NCI-H1436 treated with DMSO at 0.1 percent for 48 hours (cell line): ENCODE measurements at places on chromosomes 4 and X.

DNA sequence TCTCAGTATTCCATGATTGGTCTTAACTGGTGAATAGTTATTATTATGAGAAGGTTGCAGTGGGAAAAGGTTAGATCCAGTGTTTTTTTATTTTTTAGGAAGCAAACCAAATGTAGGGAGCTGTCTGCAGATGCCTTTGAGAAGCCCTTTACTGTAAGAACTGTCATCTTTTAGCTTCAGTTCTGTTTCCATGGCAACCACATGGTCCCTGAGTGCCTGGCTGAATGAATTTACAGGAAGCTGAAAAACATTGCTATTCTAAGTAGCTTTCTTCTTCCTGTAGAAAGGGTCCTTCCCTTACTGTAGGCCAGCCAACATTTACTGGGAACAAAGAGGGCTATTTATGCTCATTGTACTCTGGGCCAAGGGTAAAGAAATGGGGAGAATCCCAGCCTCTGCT lies 103.3 kb downstream of the DCLK2 start:
- DNase-seq = no peak

DNA sequence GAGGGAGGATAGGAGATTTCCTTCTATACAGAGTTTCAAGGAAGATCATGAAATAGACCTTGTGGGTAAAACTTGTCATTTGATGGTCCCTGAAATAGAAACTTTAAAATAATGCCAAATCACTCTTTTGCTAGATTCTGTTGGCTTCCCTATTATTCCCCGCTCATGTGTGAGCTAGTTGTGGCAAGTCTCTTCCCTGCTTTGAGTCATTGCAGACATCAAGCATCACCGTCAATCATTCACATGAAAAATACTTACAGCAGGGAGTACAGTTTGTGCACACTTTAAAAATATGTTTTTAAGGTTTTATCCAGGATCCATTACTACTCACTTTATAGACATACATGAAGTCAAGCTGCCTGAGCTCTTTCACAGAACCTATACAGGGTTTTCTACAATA lies 35.2 kb upstream of the INPP4B start:
- no peak for DNase-seq

- DNase-seq = no peak
These were observed 21.9 kb downstream of the GPRIN3 start for GRCh38 chr4:89285745-89286144.

DNA sequence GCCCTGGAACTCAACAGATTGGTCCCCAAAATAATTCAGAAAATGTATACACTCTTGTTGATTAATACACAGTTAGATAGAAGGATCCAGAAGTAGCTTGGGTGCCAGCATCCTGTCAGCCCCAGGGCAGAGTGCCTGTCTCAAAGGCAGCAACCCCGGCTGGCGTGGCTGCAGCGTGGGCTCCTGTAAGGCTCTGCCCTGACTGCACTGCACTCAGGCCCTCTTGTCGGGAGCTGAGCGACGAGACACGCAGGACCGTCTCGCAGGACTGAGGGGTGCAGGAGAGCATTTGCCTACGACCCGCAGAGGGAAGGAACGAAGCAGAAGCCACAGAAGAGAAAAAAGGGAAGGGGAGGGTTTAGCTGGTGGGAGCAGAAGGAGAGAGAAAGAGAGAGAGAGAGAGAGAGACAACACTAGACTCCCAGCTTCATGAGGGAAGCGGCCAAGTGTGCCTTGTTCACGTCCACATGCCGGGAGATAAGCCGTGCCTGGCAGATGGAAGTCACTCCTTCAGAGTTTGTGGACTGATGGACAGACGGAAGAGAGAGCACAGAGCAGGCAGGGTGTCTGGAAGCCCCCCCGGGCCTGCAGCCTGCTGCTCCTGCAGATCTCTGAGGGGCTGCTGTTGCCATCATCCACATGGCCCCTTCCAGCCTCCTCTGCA lies 38.7 kb upstream of the HELT start:
- DNase-seq = no peak

- DNase-seq = no peak
These were observed 191.8 kb downstream of the KDR start for GRCh38 chr4:54933579-54933978.

DNA sequence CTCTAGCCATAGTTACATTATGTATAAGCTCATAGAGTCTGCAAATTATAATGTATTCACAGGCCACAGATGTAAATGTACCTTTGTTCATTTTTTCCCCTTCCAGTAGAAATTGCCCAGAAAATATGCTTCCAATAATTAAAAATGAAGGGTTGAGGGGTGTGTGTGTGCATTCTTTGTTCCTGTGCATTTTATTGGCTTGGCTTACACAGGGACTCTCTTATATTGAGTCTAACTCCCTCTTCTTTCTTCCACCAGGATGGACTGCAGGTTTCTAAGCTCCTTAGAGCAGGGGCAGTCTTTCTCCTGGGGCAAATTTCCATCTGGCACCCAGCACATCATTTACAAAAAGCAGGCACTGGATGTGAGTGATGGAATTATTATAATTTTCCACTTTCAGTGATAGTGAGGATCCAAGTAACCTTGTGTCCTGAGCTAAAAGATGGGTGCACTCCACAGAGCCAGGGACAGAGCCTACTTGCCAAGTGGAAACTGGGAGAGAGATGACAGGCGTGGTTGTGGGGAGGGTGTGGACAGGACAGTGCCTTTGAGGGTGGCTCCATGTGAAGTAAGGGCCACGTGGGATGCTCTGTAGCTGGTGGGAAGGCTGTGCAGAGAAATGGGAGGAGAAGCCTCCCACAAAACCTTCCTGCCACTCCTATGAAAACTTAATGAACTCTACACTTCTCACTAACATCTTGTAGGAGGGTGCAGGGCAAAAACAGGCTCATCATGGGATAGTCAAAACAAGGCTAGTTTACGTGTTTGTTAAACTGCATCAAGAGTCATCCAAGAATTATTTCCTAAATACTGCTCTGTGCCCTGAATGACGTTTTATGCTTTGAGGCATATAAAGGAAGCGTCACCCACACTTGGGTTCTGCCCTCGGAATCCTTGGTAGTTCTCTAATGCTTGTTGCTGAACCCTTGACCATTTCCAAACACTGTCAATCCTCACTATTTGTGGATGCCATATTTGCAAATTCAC lies 16.0 kb downstream of the IGFBP7 start:
- DNase-seq = no peak

DNA sequence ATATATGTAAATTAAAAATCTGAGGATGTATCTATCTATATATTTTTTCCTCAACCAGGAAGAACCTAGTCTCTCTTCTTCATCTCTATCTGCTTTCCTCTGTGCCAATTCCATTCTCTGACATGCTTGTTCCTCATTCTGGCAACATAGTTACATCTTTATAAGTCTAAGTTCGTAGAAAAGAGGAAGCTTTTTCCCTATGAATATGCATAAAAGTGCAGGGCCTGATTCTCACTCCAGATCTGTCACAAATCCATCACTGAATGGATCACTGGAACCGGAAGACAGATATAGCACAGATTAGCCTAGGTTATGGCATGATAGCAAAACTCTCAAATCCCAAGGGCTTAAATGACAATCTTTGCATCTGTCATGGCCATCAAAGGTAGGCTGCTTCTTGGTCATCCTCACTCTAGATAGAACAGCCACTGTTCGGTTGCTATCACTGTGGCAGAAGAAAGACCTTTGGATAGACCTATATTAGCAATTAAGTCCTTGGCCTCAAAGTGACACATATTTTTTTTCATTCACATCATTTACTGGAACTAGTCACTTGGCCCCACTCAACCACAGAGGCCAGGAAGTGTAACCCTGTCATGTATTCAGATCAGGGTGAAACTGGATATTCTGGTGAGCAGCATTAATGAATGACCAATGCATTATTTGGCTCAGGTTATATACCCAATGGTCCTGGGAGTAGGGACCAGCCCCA lies 22.2 kb downstream of the DTHD1 start:
- no peak for DNase-seq

GRCh38 chrX:17535229-17535628 lies 160.2 kb downstream of the NHS start:
- no peak for DNase-seq

DNA sequence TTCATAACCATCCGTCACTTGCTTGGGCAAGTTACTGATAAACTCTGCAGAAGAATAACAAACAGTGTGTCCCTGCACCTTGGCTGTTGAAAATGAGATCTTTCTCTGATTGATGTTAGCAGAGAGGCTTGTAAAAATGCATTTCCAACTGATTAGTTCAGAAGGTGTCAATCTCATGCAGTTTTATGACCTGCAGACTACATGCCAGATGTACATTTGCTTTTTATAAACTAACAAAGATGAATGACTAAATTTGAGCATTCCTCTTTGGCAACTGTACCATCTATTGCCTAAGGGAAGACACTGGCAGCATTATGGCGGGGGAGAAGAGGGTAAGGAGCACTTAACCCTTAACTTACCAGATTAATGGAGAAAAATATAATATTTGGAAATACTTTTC lies 192.8 kb downstream of the DCTD start:
- no peak for DNase-seq

DNA sequence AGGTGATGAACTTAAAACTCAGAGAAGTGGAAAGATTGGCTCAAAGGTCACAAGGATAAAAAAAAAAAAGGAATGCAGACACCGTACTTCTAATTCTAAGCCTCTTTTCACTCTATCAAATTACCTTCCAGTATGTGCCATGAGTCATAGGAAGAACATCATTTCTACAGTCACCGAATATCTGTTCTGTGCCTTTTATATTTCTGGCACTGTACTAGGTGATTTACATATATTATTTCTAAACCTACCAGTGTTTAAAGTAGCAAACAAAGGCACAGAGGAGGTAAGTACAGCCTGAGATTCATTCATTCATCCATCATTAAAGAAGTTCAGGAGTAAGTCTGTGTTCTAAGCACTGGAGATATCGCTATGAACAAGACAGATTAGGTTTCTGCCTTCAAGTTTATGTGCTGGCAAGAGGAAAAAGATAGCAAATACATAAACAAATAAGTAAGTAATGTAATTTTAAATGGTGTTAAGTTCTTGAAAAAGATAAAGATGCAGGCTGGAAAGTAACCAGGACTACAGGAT lies 65.3 kb downstream of the PALLD start:
- DNase-seq = no peak

GRCh38 chr4:119135721-119136121 lies at the start of gene MYOZ2:
TSS of gene MYOZ2 (plus strand) at chr4:119135832. CDS start at chr4:119136526, 694 bp downstream.
- no peak for DNase-seq

DNA sequence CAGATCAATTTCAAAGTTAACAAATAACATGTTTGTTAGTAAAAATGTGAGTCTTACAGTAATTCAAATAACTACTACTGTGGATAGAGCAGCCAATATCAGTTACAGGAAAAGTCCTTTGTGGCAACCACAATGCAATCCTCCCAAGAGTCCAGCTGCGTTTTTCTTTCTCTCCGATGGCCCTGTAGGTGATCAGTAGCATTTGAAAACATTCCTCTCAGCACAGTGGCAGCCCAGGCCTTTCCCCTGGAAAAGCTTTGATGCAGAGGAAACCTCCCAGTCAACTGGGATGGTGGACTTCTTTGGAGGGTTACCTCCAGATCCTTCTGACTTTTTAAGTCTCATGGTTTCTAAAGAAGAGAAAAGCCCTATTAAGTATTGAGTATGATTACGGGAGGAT lies 18.0 kb upstream of the PDZD4 start:
- DNase-seq = no peak

DNA sequence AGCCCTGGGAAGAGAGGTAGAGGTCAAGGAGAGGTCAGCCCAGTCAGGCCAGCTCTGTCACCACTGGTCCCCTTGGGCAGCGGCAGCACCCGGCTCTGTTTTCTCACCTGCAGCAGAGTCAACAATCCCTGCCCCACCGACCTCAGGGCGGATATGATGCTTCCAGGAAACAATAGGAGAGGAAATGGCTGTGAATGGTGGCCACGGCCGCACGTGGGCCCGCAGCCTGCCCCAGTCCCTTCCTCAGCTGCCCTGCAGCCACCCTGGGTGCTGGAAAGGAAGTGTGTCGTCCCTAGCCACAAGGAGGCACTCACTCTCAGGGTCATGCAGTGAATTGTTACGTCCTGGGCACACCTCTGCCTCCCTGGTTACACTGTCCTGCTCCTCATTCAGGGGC lies 92.5 kb upstream of the ENPP6 start:
- DNase-seq = no peak

GRCh38 chrX:40169193-40170101 lies 71.7 kb upstream of the BCOR start:
- no peak for DNase-seq
